Cerebellar cortex (tissue), 1 donor: ENCODE measurements at places on chromosomes 2 and 18.

GRCh38 chr2:165197346-165197745 is 6.5 kb downstream of the SCN3A start:
- no peak for DNase-seq

DNA sequence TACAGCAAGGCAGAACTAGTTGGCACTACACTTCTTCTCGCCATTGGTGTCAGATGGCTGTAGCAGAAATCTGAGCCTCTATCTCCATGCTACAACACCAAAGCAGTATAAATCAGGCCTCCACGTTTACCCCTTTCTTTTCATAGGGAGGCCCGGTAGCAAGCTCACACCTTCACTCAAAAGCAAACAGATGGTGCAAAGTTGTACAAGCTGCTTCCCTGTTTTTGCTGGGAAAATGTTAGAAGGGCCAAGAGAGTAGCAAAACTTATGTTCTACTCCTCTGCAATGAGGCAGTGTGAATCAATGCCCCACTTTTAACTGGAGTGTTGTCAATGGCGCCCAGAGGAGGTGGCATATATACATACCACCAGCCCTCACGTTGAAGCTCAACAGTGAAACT is 369.6 kb upstream of the NRXN1 start:
- DNase-seq: no peak

- DNase-seq: no peak
These were observed 160.8 kb downstream of the AGPS start for GRCh38 chr2:177553176-177553884.

DNA sequence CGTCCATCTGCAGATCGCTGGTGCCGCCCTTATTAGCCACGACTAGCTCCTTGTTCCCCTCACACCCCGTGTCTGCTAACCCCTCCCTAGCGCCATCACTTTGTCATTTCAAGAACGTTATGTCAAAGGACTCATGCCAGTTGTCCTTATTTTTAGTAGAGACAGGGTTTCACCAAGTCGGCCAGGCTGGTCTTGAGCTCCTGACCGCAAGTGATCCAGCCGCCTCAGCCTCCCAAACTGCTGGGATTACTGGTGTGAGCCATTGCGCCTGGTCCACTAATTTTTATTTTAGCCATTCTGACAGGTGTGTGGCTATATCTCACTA is 138.9 kb upstream of the HDAC4 start:
- DNase-seq: no peak

DNA sequence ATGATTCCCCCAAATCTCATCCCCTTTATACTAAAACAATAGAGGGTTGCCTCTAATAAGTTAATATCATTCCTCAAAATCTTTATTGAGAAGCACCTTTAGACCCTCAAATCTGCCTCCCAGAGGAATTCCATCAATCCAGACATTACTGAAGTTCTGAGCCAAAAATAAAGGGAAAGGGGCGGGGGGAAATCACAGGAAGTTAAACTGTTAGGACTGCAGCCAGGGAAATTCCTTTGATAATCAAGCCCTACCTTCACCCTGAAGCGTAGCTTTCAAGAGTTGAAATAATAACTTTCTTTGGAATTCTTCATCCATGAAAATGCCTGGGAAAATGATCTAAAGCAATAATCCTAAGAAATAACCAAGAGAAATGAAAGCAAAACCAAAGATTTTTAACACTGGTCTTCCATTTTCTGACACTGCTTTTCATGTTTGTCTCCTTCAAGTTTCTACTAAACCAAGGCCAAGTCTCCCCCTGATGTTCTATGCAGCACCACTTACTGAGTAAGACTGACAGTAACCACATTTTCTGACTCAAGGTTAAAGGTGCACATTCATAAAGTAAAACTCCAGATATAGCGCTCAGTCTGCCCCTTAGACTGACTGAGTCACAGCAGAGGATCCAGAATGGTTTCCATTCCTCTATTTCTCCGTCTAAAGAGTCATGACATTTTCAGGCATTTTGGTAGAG is 78.2 kb downstream of the TCF4 start:
- DNase-seq: no peak

- DNase-seq: no peak
These were observed 484.8 kb upstream of the CNTNAP5 start for GRCh38 chr2:123540291-123540690.

DNA sequence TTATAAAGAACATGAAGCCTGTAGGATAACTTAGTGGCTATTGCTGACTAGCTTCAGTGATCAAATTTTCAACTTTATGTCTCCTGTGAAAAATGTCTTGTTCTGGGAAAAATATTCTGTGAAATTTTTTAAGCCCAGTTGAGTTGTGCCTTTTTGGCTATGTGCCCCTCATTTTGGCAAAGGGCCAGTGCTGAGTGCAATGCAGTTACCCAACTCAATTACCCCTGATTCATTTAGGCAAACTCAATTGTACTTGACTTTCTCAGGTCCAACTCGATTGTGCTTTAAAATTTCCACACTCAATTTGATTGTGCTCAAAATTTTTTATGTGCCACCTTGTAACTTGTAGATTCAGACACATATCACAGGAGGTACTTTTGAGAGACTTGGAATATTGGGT is 548.8 kb upstream of the NRP2 start:
- DNase-seq: no peak

GRCh38 chr2:108048752-108049151 is 62.4 kb downstream of the SLC5A7 start:
- no peak for DNase-seq

DNA sequence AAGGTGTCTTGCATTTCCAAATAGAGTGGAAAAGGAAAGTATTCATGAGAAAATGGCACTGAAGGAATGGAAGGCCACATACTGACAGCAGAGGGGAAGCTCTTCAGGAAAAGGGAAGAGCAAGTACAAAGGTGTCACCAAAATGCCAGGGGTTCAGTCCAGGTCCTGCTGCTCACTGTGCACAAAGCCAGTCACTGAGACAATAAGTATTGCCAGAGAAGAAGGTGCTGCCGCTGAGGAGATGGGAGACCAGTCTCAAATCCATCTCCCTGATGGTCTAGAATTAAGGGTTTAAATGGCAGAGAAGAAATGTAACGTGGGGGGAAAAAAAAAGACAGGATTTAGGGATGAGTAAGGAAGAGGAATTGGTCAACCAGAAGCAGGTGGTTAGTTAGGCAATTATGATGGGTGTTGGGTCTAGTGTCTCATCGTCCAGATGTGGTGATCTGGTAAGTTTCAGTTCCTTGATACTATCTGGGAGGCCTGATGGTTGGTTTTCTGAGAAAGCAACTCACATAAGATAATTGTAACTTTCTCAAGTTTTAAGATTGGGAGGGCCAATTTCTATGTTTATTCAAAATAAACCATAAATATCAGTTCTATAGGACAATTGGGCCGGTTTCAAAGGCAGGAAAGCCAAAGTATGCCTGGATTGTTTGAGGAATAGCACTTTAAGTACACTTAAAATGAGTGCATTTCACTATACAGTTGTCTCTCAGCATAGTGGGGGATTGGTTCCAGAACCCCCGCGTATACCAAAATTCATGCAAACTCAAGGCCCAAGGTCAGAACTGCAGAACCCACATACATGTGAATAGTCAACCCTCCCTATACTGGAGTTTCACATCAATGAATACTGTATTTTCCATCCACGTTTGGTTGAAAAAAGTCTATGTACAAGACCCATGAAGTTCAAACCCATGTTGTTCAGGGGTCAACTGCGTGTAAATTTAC is 109.1 kb upstream of the DNAJC10 start:
- DNase-seq: no peak

- DNase-seq: no peak
These were observed 212.1 kb downstream of the ARL6IP6 start for GRCh38 chr2:152930501-152930900.

- DNase-seq: no peak
These were observed 255.1 kb downstream of the DOK6 start for GRCh38 chr18:69655816-69656215.

GRCh38 chr2:89849731-89850130 is 1158.3 kb downstream of the RPIA start:
- no peak for DNase-seq

GRCh38 chr2:72999729-73000725 is 71.5 kb downstream of the SFXN5 start:
- DNase-seq: no peak

- no peak for DNase-seq
These were observed 432.1 kb upstream of the ID2 start for GRCh38 chr2:8249769-8250168.

DNA sequence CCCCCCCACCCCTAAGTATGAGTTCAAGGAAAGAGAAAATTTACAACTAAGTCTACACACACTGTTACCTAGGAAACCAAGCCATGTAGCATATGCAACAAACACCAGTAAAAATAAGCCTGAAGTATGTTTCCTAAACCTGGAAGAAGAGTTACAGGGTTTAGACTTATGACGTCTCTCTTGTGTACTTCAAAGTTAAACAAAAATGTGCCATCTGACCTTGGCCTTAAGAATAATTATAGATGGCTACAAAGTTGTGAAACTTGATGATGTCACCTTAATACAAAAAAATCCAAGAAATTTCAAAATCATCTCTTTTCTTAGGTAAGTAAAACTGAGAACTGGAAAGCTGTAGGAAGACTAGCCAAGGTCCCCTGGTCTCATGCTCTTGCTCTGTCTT is 297.6 kb upstream of the NRXN1 start:
- DNase-seq: no peak

GRCh38 chr2:182117196-182117595 is 131.5 kb downstream of the PPP1R1C start:
- no peak for DNase-seq

DNA sequence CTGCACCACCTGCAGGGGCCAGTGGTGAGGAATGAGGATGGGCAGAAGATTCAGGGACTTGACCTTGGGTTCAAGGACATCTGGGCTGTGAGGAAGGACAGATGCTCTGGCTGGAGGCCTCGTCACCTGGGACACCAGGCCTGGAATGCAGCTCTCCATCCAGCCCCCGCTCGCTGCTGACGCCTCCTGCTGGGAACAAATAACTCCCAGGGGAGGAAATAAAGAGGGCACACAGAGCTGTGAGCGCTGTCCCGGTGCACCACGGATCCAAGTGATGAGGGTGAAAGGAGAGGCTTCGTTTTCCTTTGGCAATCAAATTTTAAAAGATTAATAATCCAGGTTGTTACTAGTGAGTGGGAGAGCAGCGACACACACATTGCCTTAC is 368.0 kb upstream of the MYT1L start:
- no peak for DNase-seq

GRCh38 chr2:156083763-156084493 is 248.6 kb downstream of the NR4A2 start:
- DNase-seq: no peak

DNA sequence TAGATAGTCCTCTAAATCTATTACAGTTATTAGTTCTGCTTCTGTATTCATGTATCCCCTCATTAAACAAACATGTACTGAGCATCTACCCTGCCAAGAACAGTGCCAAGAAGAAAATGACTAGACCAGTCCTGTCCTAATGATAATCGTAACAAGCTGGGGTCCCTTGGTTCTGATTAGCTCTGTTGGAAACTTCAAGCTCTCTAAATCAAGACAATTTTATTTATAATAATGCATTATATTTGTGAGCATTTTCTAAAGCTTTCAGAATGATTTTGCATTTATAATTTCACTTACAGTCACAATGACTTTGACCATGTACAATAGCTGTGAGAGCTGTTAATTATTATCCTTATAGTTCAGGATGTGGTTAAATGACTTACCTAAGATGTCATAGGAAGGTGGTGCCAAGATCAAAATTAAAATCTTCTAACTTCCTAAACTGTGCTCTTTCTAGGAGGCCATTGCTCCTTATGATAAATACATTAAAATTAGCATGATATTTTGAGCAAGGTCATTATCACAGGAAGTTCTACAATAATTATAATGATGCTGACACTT is 336.5 kb upstream of the SLC39A10 start:
- no peak for DNase-seq

DNA sequence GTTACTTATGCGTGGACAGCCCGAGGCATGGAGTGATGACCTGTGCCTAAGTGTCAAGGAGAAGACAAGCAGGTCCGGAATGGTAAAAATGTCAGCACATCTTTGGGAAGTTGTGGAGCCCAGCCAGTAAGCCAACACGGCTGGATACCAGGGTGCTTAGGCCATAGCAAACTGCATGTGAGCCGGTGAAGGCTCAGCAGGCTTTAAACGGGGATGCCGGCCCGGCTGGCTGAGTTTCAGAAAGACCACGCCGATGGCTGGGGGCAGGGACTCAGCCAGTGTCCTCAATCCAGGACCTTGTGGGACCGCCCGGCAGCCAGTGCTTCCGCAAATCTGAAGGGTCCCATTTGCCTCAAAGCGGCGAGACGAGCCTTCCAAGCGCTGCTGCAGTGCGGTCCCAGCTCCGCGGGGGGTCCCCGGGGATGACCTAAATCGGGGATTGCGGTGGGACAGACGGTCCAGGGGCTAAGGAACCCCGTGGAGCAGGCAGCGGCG is 946 bp upstream of the AGAP1 start:
- DNase-seq: no peak

GRCh38 chr18:32175265-32175664 is 14.6 kb upstream of the MEP1B start:
- peak; percentile 75 for DNase-seq

DNA sequence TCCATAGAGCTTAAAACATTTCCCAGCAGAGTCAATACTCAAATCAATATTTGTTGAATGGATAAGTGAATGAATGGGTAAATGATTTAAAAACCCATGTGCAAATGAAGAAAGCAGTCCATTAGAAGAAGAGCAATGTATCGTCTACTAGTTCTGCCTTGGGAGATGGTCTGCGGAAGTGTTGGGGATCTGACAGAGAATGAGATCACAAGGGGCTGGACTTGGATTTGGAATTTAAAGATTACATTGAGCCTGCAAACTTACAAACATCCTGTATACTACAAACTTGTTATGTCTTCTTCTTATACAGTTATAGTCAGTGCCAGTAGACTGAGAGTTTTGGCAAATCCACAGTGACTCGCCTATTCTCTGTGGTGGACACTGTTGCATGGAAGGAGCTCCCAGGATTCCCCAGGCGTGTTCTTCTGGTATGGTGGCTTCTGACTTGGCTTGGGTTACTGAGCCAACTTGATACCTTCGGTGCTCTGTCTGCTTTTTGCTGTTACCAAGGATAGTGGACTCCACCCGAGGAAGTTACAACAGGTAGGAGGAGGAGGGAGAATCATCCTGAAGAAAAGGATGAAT is 163.3 kb upstream of the SERPINE2 start:
- DNase-seq: no peak

- DNase-seq: no peak
These were observed 153.4 kb downstream of the MGAT5 start for GRCh38 chr2:134407154-134407890.
